ENCODE measurements at places on chromosomes 12 and 14.

- DNase-seq = no peak
Observed at GRCh38 chr14:36659010-36659821, 2.4 kb upstream of the PAX9 start.

DNA sequence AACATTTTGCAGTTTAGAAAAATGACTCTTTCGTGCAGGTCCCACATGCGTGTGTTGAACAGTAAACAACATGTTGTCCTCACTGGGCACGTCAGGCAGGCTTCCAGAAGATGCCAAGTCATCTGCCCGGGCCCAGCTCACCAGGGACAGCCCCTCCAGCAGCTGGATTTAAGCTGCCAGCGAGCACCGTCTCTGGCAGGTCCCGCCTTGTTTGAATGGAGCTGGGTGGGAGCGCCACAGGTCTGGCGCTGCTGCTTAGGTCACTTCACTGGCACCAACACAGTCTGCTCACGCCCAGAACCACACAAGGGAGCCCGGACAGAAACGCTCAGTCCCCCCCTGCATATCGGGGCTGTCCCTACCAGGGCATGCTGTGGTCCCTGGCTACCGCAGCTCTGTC lies 33.1 kb upstream of the MMP17 start:
- no peak for DNase-seq

GRCh38 chr14:94536836-94537235 lies 24.4 kb upstream of the SERPINA4 start:
- no peak for DNase-seq

DNA sequence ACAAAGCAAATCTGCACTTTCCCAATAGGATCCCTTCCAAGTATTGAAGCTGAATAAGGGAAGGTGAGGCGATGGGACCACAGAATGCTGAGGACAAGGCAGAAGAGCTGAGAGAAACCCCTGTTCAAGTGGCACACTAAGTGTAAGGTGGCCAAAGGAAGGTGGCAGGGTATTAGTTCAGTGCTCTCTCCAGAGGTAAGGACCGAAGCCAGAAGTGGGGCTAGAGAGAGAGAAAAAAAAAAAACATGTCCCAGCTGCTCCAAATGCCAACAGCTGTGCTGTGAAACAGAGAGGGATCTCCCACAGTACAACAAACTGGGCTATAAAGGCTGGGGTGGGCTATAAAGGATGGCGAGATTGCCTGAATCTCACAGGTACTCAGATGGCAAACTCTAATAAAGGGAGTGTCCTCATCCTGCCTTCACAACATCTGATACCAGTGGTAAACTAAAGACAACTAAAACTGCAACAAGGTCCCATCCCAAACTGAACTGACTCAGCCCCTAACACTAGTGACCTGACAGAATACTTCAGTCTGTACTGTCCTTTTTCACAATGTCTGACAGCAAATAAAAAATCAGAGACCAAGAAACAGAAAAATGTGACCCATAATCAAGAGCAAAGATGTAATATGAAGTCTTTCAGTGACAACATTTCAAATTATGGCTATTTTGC lies 47.9 kb downstream of the CDK17 start:
- no peak for DNase-seq

DNA sequence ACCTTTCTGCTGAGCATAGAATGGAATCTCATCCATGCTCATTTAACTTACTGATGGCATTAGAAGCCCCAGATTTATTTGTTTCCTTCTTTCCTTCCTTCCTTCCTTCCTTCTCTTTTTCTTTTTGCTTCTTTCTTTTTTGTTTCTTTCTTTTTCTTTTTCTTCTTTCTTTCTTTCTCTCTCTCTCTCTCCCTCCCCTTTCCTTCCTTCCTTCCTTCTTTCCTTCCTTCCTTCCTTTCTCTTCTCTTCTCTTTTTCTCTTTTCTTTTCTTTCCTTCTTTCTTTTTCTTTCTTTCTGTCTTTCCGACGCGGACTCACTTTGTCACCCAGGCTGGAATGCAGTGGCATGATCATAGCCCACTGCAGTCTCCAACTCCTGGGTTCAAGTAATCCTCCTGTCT lies 55.9 kb downstream of the C12orf75 start:
- no peak for DNase-seq

DNA sequence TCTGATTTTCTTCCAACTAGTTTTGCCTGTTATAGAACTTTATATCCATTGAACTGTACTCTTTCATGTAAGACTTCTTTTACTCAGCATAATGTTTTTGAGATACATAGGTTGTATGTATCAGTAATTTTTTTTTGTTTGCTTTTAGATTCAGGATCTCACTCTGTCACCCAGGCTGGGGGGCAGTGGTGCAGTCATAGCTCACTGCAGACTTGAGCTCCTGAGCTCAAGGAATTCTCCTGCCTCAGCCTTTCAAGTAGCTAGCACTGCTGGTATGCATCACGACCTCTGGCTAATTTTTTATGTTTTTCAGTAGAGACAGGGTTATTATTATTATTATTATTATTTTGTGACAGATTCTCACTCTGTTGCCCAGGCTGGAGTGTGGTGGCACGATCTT lies 65.0 kb upstream of the DDHD1 start:
- no peak for DNase-seq

DNA sequence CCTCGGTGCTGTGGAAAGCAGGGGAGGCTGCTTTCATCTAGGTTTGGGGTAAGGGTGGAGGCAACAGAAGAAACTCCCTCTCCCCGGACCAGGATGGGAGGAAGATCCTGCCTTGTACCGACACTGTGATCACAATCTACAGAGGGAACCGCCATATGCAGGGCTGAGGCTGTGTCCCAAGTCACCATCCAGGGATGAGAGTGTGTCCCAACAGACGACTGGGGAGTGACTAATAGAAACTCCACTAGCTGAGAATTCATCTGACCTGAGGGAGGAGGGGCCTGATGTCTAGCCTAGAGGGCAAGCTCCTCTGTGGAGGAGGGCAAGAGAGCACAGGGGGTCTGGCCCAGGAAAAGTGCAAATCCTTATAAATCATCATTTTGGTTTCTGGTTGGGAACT lies 172.4 kb downstream of the CALM1 start:
- no peak for DNase-seq

GRCh38 chr12:47838286-47838931 lies 18.7 kb upstream of the HDAC7 start:
- peak; percentile 66 for DNase-seq

- no peak for DNase-seq
Observed at GRCh38 chr14:23559010-23559925, 3.2 kb downstream of the THTPA start.

DNA sequence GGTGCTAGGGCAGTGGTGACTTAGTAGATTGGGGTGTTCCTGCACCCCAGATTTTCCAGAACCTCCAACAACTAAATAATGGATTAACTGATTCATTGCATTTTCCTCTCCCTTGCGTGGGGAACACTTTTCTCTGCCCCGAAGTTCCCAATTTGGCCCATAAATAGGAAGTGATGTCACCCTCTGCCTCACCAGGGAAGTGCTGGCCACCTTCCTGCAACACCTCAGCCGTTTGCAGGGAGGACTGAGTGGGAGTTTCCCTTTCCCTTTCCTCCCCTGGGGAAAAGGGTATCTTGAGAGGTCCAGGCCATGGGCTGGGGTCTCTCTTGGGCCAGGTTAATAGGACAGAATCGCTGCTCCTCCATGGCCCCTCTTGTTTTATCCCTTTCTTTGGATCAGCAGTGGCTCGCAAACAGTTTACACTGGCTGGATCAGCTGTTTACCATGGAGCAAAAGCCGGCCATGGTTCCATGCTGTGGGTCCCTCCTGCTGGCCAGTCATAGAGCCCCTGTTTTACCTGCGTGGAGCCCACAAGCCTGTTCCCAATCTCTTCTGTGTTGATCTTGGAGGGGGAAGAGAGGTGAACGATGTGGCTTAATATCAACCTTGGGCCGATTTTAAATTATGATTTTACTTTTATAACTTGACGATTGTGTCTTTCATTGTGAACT lies 91.6 kb upstream of the VRK1 start:
- no peak for DNase-seq
